ENCODE measurements at places on chromosomes 5 and 9. TPM values are rescaled to one million over a fixed set of nuclear protein-coding genes. Genes with fewer than 3 reads are reported as not detected.

The TTC23L gene
- total RNA-seq, result not detected

The TTC33 gene
- total RNA-seq, result 17.6 TPM

The CTNND2 gene
- total RNA-seq, result not detected

The SLC4A9 gene
- not detected for total RNA-seq

The C9orf153 gene
- 0.80 TPM for total RNA-seq

The PTPN3 gene
- total RNA-seq, result 14.4 TPM

- H3K27me3 ChIP-seq, result peaks cover 7% of the 10 kb centered on the region
- H3K27ac ChIP-seq, result no peak overlapping the region
- H3K36me3 ChIP-seq, result no peaks in the 10 kb centered on the region
- H3K4me3 ChIP-seq, result no peak overlapping the region
- no peak for DNase-seq
Measured at GRCh38 chr9:36843964-36844363, 190.1 kb downstream of the PAX5 start.

DNA sequence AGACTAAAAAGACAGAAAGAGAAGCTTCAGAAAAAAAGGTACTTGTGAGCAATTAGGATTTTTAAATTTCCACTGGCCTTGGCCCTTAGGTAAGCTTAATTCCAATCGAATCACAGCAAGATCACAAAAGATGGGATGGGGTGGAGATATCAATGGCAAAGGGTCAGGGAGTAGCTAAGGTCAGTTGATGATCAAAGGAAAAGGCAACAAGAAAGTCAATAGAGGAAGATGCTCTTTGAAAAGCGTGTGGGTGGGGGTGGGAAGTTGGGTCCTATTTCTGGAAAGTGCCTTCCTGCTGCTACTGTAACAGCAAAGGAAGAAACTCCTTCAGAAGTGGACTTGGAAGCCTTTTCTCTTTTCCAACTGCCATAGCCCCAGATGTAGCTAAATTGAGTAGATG lies 7.3 kb downstream of the C1QTNF3 start:
- no peaks in the 10 kb centered on the region for H3K36me3 ChIP-seq
- DNase-seq, result no peak
- no peak overlapping the region for H3K4me3 ChIP-seq
- H3K27me3 ChIP-seq, result no peaks in the 10 kb centered on the region
- H3K27ac ChIP-seq, result no peak overlapping the region

DNA sequence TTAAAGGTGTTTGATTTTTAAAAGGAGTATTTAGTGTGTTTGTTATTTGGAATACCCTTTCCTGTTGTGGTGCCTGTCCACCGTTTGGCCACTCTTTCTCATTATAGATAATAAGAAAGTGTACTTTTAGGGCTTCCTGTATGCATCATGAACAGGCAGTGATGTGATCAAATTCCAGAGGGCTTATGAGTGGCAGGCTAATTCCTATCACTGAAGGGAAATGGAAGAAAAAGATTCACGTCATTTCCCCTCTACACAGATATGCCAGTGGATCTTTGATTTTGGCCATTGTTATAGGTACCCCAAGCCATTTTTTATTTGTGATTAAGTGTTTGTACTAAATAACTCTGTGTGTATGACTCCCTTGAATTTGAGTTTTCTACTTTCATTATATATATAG lies 37.1 kb downstream of the RPS6 start:
- no peaks in the 10 kb centered on the region for H3K27me3 ChIP-seq
- H3K4me1 ChIP-seq, result no peaks in the 10 kb centered on the region
- H3K27ac ChIP-seq, result no peak overlapping the region

DNA sequence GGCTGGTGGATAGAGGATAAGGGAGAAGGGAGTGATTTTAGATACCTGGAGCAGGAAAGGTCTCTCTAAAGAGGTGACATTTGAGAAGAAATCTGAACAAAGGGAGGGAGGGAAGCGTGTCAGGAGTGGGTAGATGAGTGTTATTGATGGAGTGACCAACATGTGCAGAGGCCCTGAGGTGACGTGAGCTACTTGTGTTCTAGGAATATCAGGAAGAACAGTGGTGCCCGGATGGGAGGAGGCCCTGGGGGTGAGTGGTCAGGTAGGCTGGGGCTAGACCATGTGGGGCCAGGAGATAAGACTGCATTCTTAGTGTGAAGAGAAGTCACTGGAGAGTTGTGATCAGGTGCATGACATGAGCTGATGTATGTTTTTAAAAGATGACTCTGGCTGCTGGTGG lies 256.2 kb downstream of the ARHGAP26 start:
- no peak overlapping the region for H3K4me3 ChIP-seq
- H3K27ac ChIP-seq, result no peak overlapping the region
- DNase-seq, result no peak
- H3K27me3 ChIP-seq, result no peaks in the 10 kb centered on the region

GRCh38 chr5:128480158-128480557 lies 57.9 kb downstream of the FBN2 start:
- no peak overlapping the region for H3K4me3 ChIP-seq
- no peak overlapping the region for H3K27ac ChIP-seq
- no peaks in the 10 kb centered on the region for H3K27me3 ChIP-seq
- DNase-seq, result no peak
- H3K36me3 ChIP-seq, result no peaks in the 10 kb centered on the region

DNA sequence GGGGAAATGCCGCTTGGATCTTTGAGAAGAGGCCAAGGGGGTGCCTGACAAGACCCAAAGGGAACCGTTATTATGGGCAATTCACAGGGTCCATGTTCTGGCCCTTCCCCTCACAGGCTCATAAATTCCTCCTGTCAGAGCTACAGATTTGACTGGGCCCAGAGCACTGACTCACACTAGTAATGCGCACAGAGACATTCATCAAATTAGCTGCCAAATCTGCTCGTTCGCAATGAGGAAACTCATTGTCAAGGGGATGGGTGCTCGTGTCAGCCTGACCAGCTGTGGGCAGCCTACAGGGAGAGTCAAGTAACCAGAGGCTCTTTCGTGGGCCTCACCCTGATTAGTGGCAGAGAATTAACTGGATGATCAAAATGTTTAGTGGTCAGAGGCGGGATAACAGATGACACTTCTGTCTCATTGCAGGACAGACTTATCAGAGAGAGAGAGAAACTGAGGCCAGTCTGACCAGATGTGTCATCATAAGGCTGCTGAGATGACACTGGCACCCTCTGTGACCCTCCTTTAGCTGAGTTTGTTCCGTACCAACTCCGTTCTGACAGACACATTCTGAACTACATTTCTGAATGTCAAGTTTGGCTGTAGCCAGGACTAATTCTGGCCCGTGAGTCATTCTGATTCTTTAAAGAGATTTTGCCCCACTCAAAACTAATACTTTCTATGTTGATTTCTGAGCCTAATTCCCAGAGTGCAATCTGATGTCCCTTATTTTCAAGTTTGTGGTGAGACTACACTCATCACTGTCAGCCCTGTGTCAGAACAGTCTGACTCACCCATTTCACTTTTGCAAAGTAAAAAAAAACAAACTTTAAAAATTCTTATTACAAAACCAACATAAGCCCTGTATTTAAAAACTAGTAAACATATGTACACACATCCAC lies 377.1 kb downstream of the ACTL7B start:
- no peak overlapping the region for H3K4me3 ChIP-seq
- no peaks in the 10 kb centered on the region for H3K4me1 ChIP-seq
- H3K27me3 ChIP-seq, result no peaks in the 10 kb centered on the region
- no peak overlapping the region for H3K27ac ChIP-seq

DNA sequence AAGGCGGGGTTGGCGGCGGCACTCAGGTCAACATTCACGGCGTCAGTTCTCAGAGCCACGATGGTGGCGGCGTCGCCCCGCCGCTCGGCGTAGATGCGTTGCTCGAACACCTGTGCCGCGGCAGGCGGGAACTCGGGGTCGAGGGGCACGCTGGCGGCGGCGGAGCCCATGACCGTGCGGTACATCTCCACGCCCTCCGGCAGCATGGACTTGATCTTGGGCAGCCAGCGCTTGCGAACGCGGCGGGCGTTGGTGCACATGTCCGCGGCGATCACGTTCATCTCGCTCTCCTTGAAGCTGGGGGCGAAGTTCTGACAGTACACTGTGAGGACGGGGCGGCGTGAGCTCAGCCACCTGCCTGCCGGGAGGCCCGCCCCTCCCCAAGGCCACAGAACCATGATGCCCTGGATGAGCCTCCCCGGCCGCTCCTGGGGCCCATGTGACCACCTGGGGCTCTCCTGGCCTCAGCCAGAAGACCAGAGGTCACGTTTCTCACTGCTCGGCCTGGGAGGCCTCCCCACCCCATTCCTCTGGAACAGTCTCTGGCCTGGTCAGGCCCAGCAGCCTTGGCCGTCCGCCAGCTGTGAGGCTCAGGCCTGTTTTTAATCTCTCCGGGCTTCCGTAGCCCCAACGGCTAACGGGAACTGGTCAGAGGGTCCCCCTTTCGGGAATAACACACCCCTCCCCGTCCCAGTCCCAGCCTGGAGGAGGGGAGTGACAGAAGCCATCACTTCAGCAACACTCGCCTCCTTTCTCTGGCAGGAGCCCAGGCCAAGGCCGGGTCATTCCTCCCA lies 50.7 kb upstream of the UBAC1 start:
- H3K27me3 ChIP-seq, result no peaks in the 10 kb centered on the region
- H3K36me3 ChIP-seq, result no peaks in the 10 kb centered on the region
- peak overlapping the region; percentile 39 for H3K4me3 ChIP-seq
- DNase-seq, result no peak
- H3K4me1 ChIP-seq, result no peaks in the 10 kb centered on the region
- H3K27ac ChIP-seq, result peak overlapping the region; percentile 29

GRCh38 chr5:65072850-65073249 lies 304.1 kb downstream of the CWC27 start:
- no peaks in the 10 kb centered on the region for H3K36me3 ChIP-seq
- H3K27ac ChIP-seq, result no peak overlapping the region
- no peaks in the 10 kb centered on the region for H3K4me1 ChIP-seq
- no peak overlapping the region for H3K4me3 ChIP-seq
- H3K27me3 ChIP-seq, result no peaks in the 10 kb centered on the region

- H3K4me3 ChIP-seq, result no peak overlapping the region
- H3K27me3 ChIP-seq, result no peaks in the 10 kb centered on the region
- H3K27ac ChIP-seq, result no peak overlapping the region
- H3K4me1 ChIP-seq, result no peaks in the 10 kb centered on the region
Measured at GRCh38 chr5:161513942-161514341, 32.6 kb downstream of the GABRB2 start.

- H3K4me1 ChIP-seq, result no peaks in the 10 kb centered on the region
- DNase-seq, result no peak
- no peaks in the 10 kb centered on the region for H3K27me3 ChIP-seq
- no peak overlapping the region for H3K4me3 ChIP-seq
Measured at GRCh38 chr5:118791926-118792734, 196.2 kb downstream of the DTWD2 start.

- no peak overlapping the region for H3K4me3 ChIP-seq
- H3K36me3 ChIP-seq, result no peaks in the 10 kb centered on the region
- H3K27ac ChIP-seq, result no peak overlapping the region
- no peaks in the 10 kb centered on the region for H3K27me3 ChIP-seq
Measured at GRCh38 chr9:113901221-113901688, 25.1 kb downstream of the ZNF618 start.

DNA sequence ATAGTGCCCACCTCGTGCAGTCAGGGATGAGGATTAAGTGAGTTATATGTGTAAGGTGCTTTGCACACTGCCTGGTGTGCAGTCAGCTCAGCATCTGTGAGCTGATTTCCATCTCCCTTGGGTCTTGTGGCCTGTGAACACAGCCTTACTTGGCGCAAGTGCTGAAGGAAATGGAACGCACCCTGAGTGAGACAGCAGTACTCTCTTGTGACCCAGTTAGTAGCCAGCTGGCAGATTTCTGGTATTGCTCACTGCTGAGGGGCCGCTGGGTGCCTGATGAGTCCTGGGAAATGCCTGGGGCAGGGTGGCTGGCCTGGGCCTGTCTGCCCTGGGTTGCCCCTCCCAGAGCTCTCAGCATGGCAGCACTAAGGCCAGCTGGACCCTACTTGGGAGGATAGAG lies 90.9 kb upstream of the BOD1 start:
- no peak overlapping the region for H3K4me3 ChIP-seq
- H3K4me1 ChIP-seq, result no peaks in the 10 kb centered on the region
- H3K36me3 ChIP-seq, result no peaks in the 10 kb centered on the region
- no peaks in the 10 kb centered on the region for H3K27me3 ChIP-seq
- peak; percentile 69 for DNase-seq

GRCh38 chr9:120683150-120683549 lies 31.1 kb downstream of the MEGF9 start:
- DNase-seq, result no peak
- no peaks in the 10 kb centered on the region for H3K36me3 ChIP-seq
- H3K4me1 ChIP-seq, result no peaks in the 10 kb centered on the region
- no peak overlapping the region for H3K27ac ChIP-seq
- no peak overlapping the region for H3K4me3 ChIP-seq
- no peaks in the 10 kb centered on the region for H3K27me3 ChIP-seq

DNA sequence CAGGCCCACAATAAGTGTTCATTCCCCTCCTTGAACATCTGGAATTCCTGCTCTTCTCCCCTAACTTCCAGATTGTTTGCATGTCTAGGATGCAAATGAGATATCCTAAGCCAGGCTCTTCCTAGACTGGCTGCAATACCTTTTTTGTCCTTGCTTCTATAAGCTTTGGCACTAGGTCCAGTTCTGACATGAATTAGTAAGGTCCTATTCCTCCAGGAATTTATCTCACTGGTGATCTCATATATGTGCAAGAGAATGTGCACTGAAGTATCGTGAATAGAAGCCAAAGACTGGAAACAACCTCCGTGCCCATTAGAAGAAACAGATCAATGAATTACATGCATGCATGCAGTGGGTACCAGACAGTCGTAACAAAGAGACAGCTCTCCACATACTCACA lies 25.2 kb downstream of the DUSP1 start:
- no peak overlapping the region for H3K4me3 ChIP-seq
- H3K27ac ChIP-seq, result no peak overlapping the region
- DNase-seq, result no peak
